ENCODE measurements at places on chromosomes 6 and 20. TPM values are rescaled to one million over a fixed set of nuclear protein-coding genes. Genes with fewer than 3 reads are reported as not detected.

DNA sequence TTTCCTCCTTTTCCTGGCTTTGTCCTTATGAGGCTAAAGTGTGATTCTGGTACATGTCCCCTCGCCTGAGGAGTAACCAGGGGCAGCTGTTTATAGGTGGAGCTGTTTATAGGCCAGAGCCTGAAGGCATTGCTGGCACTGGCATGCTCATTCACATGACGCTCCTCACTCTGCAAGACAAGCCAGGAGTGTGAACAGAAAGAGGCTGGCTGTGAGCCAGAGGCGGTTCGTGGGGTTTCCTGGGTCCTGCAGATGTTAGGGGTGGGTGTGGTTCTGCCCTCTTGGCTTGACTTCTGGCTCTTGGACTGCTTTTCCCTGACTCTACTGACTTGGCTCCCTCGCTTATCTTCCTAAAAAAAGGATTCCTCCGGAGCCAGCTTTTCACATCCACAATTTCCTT lies 12.8 kb upstream of the MDFI start:
- DNase-seq, result no peak

DNA sequence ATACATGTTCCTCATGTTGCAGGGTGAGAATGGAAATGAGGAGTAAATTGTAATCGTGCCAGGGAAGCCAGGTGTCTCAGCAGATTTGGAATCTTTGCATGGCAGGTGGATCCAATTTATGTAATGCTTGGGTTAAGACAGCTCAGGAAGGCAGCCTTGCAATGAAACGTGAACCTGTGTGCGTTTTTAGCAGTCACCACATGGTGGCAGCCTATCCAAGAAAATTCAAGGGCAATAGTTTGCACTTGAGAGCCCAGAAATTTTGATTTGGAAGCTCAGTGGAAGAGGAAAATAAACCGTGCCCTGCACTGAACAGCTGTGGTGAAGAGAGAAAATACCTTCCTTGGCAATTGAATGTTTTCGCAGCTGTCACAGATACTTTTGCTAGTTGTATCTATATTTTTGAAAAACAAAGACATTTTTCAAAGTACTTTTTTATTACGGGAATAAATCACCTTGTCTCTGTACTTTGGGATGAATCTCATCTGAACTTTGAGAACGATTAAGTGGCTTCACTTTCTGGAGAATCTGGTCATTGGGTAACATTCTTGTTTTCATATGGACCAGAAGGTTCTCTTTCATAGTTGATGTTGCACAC lies 26.5 kb downstream of the MTHFD1L start:
- DNase-seq, result peak; percentile 56

- DNase-seq, result no peak
Observed at GRCh38 chr20:39038495-39038894, 76.4 kb downstream of the DHX35 start.

DNA sequence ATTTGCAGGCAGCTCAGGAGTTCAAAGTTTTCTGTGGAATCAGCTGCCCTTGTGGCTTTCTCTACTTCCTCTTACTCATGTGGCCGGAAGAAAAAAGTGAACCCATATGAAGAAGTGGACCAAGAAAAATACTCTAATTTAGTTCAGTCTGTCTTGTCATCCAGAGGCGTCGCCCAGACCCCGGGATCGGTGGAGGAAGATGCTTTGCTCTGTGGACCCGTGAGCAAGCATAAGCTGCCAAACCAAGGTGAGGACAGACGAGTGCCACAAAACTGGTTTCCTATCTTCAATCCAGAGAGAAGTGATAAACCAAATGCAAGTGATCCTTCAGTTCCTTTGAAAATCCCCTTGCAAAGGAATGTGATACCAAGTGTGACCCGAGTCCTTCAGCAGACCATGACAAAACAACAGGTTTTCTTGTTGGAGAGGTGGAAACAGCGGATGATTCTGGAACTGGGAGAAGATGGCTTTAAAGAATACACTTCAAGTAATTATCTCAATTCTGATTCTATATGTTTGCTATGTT lies 1.1 kb downstream of the MGME1 start:
- DNase-seq, result peak; percentile 28

The PHACTR3 gene
- total RNA-seq, result 0.16 TPM

Data from breast epithelium (tissue), 4 donors.